MM.1S (cell line): ENCODE measurements at places on chromosomes 3 and 15.

DNA sequence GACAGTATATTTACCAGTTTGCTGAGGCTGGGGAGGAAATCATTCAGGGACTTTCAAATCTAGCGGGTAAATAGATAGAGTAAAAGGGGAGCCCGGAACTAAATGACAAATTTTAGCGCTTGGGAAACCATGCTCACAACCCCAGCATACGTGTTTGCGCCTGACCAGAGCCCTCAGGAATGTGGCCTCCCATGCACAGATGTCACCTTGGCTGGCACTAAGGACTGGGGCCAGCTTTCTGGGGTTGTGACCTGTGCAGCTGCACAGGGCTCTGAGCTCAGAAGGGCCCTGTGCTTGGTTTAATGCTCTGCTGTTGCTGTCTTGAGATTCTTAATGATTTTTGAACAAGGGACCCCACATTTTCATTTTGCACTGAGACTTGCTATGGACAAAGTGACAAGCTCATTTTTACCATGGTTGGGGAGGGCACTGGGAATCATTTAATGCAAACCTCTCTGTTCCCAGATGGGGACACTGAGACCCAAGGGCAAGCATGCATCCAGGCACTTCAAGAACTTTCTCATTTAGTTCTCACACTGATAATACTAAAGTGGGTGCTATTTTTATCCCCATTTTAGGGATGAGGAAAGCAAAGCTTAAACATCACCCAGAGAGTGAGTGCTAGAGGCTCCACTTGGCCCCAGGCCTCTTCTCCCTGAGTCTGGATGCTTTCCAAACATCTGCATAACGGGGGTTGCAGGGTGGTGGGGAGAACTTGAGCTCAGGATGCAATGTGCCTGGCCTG, 44.1 kb upstream of the FAM107A start:
- DNase-seq = no peak
- H3K4me1 ChIP-seq = no peaks in the 10 kb centered on the region
- no peak overlapping the region for H3K4me3 ChIP-seq
- no peaks in the 10 kb centered on the region for H3K27me3 ChIP-seq

DNA sequence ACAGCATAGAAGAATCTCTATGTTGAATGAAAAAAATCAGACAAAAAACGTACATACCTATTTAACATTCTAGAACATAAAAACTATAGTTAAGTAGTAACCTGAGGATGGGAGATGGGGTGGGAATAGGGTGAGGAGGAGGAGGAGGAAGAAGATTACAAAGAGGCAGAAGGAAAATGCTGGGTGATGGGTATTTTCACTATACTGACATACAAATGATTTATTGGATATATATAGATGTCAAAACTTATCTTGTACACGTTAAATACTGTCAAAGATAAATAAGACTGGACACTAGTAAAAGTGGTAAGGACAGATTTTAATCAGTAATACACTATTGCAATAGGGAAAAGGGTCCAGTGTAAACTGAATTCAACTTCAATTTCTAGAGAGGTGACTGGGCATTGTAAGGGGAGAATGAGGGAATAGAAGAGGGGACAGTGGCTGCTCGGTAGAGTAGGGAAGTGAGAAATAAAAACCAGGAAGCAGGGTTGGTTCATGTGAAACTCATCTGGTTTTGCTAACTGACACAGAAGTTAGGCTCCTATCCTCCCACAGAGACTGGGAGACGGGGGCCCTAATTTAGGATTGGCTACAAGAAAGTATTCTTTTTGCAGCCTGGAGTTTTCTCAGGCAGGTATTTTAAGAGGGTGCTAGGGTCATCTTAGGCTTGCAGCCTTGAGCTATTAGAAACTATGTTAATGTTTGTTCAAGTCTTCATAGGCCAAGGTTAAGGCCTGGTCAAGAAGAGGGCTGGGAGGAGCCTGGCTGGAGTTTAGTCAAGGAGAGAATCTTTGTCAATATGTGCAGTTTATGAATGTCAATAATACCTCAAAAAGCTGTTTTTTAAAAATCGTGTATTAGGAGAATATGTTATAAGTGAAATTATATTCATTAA, 15.0 kb upstream of the C15orf61 start:
- H3K4me3 ChIP-seq = no peak overlapping the region
- peaks cover 26% of the 10 kb centered on the region for H3K4me1 ChIP-seq
- H3K27me3 ChIP-seq = no peaks in the 10 kb centered on the region
- no peak for DNase-seq

DNA sequence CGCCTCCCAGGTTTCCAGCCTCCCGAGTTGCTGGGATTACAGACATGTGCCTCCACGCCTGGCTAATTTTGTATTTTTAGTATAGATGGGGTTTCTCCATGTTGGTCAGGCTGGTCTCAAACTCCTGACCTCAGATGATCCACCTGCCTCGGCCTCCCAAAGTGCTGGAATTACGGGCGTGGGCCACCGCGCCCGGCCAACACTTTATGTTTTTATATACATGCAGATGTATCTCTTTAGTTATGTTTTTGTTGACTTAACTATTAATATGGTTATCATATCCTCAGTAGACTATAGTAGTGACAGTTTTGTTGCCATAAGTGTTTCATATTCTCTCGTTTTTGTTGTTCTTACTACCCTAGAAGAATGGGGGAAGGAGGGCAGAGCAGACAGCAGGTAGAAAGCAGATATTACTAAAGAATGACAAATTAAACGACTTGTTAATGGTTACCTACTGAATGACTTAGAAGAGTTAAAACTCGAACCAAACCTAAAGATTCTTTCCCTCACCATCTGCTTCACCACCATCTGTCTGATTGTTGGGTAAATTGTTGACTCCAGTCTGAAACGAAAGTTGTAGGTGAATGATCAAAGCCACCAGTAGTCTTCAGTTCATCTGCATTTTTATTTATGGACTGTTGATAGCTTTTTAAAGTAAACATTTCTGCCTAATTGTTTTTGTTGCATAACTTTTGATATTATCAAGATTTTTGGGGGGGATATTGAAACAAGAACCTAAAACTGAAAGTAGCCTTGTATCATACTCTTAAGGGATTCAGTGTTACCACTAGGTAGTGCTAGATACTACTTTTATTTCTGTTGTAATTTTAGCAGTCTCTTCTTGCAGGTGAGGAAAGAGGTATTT, 89.3 kb downstream of the RASA2 start:
- H3K4me1 ChIP-seq = peaks cover 15% of the 10 kb centered on the region
- H3K27ac ChIP-seq = peak overlapping the region; percentile 8; the same call in 1 of the 2 replicates
- H3K27me3 ChIP-seq = no peaks in the 10 kb centered on the region

GRCh38 chr3:48426401-48426909, 3.4 kb downstream of the PLXNB1 start:
- DNase-seq = no peak
- no peak overlapping the region for H3K27ac ChIP-seq
- H3K4me1 ChIP-seq = no peaks in the 10 kb centered on the region
- H3K4me3 ChIP-seq = no peak overlapping the region
- H3K36me3 ChIP-seq = no peaks in the 10 kb centered on the region

GRCh38 chr3:123419850-123420297, 29.0 kb downstream of the ADCY5 start:
- H3K4me3 ChIP-seq = no peak overlapping the region
- H3K27ac ChIP-seq = no peak overlapping the region
- no peak for DNase-seq
- H3K27me3 ChIP-seq = no peaks in the 10 kb centered on the region
- no peaks in the 10 kb centered on the region for H3K4me1 ChIP-seq

DNA sequence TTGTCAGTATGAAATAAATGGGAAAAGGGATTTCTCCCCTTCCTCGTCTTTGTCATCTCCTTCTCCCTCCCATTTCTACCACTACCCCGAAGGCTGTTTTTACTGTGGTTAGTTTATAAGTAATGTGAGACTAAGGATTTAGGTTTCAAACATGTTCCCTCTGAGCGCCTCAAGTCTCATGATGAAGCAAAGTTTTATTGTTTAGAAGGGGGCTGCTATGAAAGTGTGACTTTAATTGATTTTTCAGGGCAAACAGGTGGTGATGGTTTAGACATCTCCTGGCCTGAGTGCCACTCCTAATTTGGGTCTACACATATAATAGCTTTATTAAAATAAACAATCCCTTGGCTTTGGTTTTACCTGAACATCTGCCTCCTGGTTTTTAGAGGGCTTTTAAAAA, 185.5 kb downstream of the MCTP2 start:
- DNase-seq = no peak
- H3K36me3 ChIP-seq = no peaks in the 10 kb centered on the region
- no peaks in the 10 kb centered on the region for H3K4me1 ChIP-seq

DNA sequence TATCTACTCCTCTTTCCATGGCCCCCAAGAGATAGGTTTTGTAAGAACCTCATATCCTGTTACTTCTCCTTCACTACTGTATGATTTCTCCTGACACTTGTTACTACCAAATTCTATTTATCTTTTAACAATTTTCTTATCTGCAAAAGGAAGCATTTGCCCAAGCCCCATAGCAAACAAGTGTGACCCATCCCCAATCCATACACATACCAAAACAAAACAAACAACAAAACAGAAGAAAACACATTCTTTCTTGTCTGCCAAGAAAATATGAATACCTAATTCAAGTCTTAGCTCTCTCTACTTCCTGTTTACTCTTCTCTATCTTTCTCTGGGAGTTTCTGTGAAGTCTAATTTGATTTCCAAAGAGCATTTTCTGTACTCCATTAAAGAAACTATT, 39.0 kb upstream of the AADAC start:
- H3K4me3 ChIP-seq = no peak overlapping the region
- H3K4me1 ChIP-seq = no peaks in the 10 kb centered on the region
- H3K27me3 ChIP-seq = no peaks in the 10 kb centered on the region
- no peak for DNase-seq

DNA sequence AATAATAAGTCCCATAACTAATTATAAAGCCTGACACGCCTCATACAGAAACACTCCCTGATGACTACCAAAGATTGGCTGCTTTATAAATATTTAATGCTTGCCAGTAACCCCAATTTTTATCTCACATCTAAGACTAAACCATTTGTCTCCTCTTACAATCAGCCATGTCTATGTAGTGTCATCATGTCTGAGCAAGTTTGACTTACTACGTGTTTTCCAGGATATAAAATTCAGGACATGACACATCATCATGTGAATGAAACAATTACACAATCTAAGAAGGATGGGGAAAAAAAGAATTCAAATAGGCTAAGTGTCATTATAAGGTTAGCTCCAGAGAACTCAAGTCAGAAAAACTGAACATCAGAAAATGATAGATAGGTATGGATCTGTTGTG, 208.7 kb downstream of the MECOM start:
- H3K4me1 ChIP-seq = no peaks in the 10 kb centered on the region
- H3K4me3 ChIP-seq = no peak overlapping the region
- H3K27me3 ChIP-seq = no peaks in the 10 kb centered on the region

DNA sequence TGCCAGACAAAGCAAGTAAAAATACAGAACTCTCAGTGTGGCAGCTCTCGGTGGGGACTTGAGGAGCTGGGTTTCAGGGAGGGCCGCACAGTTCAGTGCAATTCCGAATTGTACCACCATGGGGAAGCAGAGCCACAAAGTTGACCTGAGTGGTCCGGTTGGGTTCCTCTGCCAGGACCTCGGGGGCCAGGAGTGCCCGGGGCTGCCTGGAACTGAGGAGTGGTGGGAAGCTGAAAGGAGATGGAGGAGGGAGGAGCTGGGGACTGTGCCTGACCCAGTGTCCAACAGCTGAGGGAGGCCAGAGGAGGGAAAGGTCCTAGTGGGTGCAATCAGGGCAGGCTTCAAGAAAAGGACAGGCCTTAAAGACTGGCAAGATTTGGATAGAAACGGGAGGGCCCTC, 32.2 kb upstream of the TRH start:
- DNase-seq = peak; percentile 40
- no peaks in the 10 kb centered on the region for H3K27me3 ChIP-seq
- no peaks in the 10 kb centered on the region for H3K36me3 ChIP-seq
- no peak overlapping the region for H3K27ac ChIP-seq
- no peaks in the 10 kb centered on the region for H3K4me1 ChIP-seq
- no peak overlapping the region for H3K4me3 ChIP-seq

- H3K27ac ChIP-seq = peak overlapping the region; percentile 96
- H3K27me3 ChIP-seq = no peaks in the 10 kb centered on the region
- H3K4me1 ChIP-seq = peaks cover 34% of the 10 kb centered on the region
- DNase-seq = peak; percentile 89
- H3K4me3 ChIP-seq = peak overlapping the region; percentile 97; the same call in 1 of the 2 replicates
These were observed 3.4 kb downstream of the TMCC1 start for GRCh38 chr3:129890125-129890524.

- no peaks in the 10 kb centered on the region for H3K36me3 ChIP-seq
- H3K4me1 ChIP-seq = no peaks in the 10 kb centered on the region
- H3K4me3 ChIP-seq = no peak overlapping the region
- no peak for DNase-seq
- H3K27ac ChIP-seq = no peak overlapping the region
These were observed 54.3 kb upstream of the SMAD3 start for GRCh38 chr15:67010898-67011616.

GRCh38 chr3:154943981-154944380, 136.1 kb upstream of the MME start:
- H3K27me3 ChIP-seq = no peaks in the 10 kb centered on the region
- H3K27ac ChIP-seq = no peak overlapping the region
- no peak overlapping the region for H3K4me3 ChIP-seq
- H3K36me3 ChIP-seq = no peaks in the 10 kb centered on the region
- DNase-seq = no peak

DNA sequence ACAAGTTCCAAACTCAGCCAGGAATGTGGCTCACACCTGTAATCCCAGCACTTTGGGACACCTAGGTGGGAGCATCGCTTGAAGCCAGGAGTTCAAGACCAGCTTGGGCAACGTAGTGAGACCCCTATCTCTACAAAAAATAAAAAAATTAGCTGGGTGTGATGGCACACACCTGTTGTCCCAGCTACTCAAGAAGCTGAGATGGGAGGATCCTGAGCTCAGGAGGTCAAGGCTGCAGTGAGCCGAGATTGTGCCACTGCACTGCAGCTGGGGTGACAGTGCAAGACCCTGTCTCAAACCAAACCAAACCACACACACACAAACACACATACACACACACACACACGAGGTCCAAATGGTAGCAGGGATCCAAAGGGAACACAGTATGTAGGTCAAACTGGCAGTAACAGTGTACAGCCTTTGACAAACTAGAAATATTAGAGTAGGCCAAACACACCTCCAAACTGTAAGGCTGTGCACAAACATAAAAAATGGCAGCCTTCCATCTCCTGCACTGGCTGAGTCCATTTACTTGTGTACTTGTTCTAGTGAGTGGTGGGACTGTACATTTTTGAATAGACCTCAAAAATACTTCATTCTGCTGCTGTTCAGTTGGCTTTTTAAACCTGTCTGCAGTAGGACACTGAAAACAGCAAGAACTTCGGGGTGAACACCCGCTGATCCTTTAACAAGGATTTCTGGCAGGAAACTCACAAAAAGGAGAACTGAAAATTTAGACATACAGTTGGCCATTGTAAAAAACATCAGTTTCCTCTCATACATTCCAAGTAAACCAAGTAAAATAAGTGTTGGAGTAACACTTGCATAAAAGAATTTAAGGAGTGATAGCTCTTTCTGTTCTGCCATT, 33.6 kb downstream of the INTS14 start:
- H3K4me3 ChIP-seq = no peak overlapping the region
- H3K4me1 ChIP-seq = peaks cover 1% of the 10 kb centered on the region; the same call in 1 of the 2 replicates
- H3K36me3 ChIP-seq = peaks cover 3% of the 10 kb centered on the region; the same call in 1 of the 2 replicates

- no peaks in the 10 kb centered on the region for H3K4me1 ChIP-seq
- DNase-seq = no peak
- H3K27ac ChIP-seq = no peak overlapping the region
- no peak overlapping the region for H3K4me3 ChIP-seq
- no peaks in the 10 kb centered on the region for H3K36me3 ChIP-seq
These were observed 75.8 kb upstream of the LIPC start for GRCh38 chr15:58355973-58356372.
